ENCODE measurements at places on chromosomes 13 and 19.

GRCh38 chr13:51297556-51297955, 41.9 kb upstream of the SERPINE3 start:
- no peak for DNase-seq

DNA sequence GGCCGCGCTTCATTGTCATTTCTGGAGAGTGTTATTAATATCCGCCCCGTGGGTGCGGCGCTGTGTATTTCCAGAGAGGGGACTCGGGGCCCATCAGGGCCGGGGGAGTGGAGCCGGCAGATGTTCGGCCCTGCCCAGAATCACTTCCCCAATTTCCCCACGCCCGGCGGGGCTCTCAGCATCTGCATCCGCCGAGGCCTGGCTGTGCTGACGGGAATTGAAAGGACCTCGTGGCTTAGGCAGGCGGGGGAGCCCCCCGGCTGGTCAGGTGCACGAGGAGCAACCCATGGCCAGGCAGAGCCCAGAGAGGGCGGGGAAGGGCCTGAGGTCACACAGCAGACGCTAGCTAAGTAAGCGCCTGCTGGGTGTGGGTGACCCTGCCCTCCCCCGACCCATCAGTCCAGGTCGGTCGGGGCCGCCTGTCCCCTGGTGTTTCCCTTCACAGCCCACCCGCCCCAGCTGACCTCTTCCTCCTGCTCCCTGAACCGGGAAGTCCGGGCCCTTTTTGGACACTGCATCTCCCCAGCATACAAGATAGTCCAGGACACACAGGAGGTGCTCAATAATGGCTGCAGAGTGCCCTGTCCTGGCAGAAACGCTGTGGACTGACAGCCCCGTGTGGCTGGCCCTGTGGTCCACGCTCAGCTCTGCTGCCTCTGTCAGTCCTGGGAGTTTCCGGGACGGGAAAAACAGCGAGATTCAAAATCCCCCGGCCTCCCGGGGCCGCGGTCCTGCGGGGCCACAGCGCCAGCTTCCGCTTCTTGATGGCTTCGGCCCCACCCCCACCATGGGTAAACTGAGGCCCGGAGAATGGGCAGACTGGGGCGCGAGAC, 22.1 kb downstream of the ARID3A start:
- no peak for DNase-seq

GRCh38 chr19:15828121-15828610, 12.7 kb upstream of the OR10H1 start:
- DNase-seq, result no peak

- DNase-seq, result peak; percentile 40
Measured at GRCh38 chr19:12952488-12953137, 4.4 kb downstream of the GADD45GIP1 start.

DNA sequence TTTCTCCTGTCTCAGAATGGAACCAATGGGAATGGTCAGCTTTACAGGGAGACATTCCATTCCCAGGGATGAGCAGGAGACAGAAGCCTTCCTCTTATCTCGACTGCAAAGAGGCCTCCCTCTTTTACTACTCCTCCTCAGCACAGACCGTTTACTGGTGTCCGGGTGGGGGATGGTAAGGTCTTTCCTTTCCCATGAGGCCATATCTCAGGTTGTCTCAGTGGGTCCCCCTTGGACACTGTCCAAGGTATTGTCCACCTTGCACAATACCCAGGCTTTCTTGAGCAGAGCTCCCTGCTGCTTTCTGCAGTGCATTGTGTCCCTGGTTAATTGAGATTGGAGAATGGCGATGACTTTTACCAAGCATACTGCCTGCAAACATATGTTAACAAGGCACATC, 7.5 kb upstream of the ZNF808 start:
- DNase-seq, result no peak

- DNase-seq, result no peak
Measured at GRCh38 chr13:24090049-24090448, 70.5 kb upstream of the SPATA13 start.

DNA sequence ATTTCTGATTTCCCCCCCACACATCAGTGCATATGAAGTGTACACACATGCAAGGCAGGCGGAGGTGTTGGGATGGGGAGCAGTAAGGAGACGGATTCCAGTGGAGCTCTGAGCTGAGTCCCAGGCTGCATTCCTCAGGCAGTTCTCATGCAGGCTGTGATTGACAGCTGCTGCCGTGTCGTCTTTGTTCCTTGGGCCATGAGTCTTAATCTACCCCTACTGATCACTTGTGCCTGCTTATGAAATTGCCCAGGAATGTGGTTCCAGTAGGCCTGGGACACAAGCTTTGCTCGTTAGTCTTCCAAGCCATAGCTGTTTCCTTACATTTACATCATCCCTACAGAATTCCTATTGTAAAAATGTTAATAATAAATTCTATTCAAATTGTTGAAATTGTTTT, 1241.9 kb downstream of the UQCRFS1 start:
- DNase-seq, result no peak

- DNase-seq, result no peak
Measured at GRCh38 chr13:33004511-33004910, 11.7 kb upstream of the KL start.

DNA sequence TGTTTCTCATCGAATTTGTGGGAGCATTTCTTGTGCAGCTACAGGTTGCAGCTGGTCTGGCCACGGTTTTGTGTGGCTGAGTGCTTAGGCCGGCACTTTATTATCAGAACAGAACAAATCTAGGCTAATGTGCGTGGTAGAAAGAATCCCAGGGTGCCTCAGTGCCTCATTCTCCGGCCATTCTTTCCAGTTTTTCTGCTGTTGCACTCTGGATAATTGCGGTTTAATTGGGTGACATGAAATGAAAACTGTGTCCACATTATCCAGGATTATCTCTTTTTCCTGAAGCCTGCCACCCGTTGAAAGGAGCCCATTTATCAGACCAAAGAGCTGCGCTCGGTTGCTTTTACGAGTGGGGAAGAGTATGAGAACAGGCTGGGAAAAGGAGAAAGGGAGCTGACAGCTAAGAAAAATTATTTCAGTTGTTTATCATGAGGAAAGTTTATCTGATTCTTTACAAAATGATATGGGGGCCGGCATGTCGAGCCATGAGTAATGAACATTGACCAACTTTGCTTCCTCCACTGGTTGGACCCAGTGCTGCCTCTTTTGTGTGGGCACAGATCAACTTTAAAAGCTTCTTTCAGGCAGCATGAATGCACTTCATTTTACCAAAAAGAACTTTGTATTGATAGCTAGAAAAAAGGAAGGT, 117.0 kb upstream of the SOX21 start:
- DNase-seq, result no peak

DNA sequence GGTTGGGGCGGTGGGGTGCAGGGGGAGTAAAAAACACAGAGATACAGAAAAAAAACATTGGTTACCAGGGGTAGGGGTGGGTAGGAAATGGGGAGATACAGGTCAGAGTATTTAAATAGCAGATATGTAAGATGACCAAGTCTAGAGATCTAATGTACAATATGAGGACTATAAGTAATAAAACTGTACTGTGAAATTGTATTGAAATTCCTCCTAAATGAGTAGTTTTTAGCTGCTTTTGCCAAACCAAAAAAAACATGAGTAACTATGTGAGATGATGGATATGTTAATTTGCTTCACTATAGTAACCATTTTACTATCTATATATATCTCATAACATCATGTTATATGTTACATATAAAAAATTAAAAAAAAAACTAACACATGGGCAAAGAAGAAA, 29.6 kb downstream of the VWA8 start:
- no peak for DNase-seq

DNA sequence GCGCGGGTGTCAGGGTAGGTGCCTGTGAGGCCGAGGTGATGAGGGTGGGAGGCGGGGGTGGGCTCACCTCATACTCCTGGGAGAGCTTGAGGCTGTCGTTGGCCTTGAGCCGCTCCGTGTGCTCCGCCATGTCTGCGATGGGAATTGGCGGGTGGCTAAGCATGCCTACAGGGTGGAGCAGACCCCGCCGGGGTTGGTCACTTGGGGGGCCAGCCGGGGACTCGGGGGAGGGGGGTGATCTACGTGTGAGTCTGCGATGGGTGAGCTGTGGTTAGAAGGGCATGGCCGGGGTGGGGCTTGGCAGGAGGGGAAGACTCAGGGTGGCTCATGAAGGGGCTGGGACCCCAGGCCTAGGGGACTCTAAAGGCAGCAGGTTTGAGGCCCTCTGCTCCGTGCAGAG, 125.2 kb downstream of the PTPRS start:
- no peak for DNase-seq

GRCh38 chr13:45662162-45662561, 40.0 kb upstream of the CBY2 start:
- DNase-seq, result no peak

GRCh38 chr13:35984776-35985453, 146.3 kb downstream of the DCLK1 start:
- DNase-seq, result no peak

DNA sequence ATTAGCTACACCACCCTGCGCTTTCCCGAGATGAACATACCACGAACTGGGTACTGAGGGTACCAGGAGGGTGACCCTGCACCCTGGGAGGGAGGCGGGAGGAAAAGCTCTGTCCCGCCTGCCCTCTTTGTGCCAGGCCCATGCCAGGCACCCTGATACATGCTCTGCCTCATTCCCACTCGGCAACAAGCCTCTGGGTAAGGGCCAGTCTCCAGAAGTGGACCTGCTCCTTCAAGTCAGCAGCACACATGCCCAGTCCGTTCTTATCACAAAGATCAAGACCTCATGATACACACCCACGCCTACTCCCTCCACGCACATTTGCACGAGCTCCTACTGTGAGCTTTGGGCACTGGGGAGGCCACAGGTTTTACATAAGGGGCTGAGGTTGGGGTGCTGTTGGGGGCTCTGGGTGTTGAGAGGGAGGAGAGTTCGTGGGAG, 2.0 kb upstream of the FFAR1 start:
- DNase-seq, result no peak

GRCh38 chr19:8973501-8974091, 36.6 kb downstream of the MUC16 start:
- DNase-seq, result no peak

DNA sequence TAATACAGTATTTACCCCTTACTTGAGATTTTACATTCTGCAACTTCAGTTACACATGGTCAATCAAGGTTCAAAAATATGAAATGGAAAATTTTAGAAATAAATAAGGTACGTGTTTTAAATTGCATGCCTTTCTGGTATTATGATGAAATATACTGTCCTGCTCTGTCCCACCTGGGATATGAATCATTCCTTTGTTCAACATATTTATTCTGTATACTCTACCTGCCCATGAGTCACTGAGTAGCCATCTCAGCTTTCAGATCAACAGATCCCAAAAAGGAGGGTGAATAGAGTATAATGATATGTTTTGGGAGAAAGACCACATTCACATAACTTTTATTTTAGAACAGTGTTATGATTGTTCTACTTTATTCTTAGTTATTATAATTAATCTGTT, 37.8 kb downstream of the STOML3 start:
- DNase-seq, result no peak

DNA sequence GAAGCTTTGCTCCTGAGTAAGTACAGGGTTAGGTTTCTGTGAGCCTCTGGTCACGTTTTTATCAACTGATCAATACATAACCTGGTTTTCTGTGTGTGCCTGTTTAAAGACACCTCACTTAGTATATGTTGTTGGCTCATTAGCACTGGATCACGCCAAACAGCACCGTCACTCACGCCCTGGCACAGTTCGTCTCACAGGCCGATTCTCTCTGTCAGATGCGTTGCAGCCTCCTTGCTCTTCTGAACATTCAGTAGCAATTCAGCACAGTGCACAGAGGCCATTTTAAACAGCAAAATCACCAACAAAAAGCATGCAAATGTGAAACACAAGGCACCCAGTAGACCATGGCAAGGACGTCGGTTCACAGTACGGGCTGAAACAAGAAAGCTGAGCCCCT, 288.5 kb downstream of the IRS2 start:
- no peak for DNase-seq

GRCh38 chr19:488505-489417, 7.5 kb upstream of the MADCAM1 start:
- DNase-seq, result peak; percentile 89

DNA sequence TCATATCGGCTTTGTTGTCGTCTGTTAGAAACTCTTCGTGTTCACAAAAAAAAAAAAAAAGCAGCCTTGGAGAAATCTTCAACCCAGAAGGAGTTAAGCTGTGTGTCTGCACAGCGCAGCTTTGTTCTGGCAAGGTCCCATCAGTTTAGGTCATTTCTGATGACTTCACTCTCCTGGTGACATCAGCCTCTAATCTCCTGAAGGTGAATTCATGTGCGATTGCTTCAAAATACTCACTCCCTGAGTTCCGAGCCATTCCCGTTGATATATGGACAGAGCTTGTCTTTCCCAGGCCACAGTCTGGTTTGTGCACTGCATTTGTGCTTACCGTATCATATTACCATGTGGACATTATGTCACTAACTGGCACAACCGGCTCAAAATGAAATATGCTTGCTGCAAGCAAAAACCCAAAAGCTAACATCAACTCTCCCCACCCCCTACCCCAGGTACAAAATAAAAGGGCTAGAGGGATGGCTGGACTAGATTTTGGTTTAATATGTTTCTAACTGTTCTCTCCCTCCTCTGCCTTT, 342.4 kb downstream of the KCNRG start:
- no peak for DNase-seq

GRCh38 chr13:46296115-46296822, 84.5 kb downstream of the LRRC63 start:
- DNase-seq, result peak; percentile 92

GRCh38 chr13:45861322-45861721, 9.8 kb upstream of the SIAH3 start:
- DNase-seq, result no peak

GRCh38 chr13:86174622-86175021, 375.4 kb upstream of the SLITRK6 start:
- no peak for DNase-seq

DNA sequence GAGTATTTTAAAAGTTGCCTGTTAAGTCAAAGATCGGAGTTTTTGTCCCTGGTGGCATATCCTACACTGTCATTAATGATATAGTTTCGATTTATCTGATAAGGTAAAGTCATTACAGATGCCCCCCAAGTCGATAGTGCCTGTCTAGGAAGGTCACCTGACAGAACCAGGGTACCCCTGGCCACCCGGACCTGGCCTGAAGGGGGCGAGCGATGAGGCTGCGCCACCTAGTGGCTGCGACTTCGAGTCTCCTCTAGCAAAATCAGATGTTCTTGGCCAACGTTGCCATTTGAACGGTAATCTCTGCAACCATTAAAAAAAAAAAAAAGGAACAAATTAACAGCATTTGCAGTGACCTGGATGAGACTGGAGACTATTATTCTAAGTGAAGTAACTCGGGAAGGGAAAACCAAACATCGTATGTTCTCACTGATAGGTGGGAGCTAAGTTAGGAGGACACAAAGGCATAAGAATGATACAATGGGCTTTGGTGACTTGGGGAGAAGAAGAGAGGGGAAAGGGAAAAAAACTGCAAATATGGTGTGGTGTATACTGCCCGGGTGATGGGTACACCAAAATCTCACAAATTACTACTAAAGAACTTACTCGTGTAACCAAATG, 565.1 kb downstream of the LIG4 start:
- DNase-seq, result peak; percentile 5
